ENCODE measurements at places on chromosomes 3 and 15.

GRCh38 chr15:57572468-57572867 is 19.2 kb upstream of the MYZAP start:
- DNase-seq: no peak

GRCh38 chr15:83559310-83559966 is 94.5 kb upstream of the ADAMTSL3 start:
- DNase-seq: peak; percentile 89

DNA sequence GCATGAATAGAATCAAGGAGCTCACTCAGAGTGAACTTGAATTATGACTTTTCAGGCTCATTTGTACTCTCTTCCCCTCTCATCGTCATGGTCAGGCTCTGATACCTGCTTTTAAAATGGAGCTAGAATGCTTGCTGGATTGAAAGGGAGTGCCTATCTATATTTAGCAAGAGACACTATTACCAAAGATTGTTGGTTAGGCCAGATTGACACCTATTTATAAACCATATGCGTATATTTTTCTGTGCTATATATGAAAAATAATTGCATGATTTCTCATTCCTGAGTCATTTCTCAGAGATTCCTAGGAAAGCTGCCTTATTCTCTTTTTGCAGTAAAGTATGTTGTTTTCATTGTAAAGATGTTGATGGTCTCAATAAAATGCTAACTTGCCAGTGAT is 9.6 kb downstream of the CCNDBP1 start:
- no peak for DNase-seq

GRCh38 chr3:194132465-194133286 is 3.3 kb upstream of the HES1 start:
- DNase-seq: no peak

DNA sequence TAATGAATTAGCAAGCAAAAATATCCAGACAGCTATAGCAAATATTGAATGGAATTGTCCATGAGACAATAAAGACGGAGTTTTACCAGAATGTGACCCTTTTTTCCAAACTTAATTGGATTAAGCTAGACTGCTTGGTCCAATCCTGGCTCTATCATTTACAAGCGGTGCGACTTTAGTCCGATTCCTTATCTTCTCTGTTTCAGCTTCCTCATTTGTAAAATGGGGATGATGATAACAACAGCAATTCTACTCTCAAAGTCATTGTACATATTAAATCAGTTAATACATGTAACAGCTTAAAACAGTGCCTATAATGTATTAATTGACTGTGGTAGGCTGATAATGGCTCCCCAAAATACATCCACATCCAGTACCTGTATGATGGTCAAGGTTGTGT is 62.1 kb upstream of the CRBN start:
- no peak for DNase-seq

DNA sequence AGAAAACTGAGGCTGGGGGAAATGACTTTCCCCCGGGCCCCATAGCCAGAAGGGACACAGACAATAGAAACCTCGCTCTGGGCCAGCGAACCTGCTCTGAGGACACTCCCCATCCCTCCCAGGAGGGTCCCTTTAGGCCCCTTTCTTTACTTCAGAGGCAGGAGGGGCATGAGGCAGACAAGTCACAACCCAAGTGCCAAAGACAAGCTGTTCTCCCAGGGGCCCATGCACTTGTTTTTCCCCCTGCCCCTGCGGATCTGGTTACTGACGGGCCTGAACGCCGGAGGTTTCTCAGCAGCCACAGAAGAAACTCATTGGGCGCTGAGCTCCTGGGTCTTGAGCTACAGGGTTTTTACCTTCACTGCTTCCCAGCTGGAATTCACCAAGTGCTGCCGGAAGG is 9.8 kb downstream of the PGPEP1L start:
- DNase-seq: no peak

DNA sequence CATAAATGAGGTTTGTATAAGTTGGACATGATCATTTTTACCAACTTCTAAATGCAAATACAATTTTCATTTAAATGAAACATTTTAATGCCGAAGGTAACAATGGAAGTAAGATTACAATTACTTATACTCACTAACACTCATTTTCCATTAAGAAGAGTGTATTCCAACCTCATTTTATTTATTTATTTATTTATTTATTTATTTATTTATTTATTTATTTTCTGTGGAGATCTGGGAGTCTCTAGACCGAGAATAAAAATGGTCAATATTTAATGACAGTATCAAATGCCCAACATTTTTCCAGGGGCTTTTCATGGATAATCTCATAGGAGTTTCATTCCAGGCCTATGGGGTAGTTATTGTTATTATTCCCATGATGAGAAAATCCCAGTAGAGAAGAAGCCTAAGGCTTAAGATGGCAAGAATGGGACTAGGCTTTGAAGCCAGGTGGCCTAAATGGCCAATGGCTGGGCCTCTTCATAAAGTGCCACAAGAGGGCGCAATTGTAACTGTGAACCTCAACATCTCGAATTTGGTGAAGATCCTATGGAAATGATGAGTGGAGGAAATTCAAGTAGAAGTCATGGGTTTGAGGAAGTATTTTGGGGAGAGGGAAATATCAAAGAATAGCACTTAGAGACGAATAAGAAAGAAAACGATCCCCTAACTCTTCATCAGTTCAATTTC is 21.3 kb downstream of the VGLL3 start:
- no peak for DNase-seq

GRCh38 chr3:14360123-14360881 is 42.1 kb upstream of the SLC6A6 start:
- DNase-seq: no peak

DNA sequence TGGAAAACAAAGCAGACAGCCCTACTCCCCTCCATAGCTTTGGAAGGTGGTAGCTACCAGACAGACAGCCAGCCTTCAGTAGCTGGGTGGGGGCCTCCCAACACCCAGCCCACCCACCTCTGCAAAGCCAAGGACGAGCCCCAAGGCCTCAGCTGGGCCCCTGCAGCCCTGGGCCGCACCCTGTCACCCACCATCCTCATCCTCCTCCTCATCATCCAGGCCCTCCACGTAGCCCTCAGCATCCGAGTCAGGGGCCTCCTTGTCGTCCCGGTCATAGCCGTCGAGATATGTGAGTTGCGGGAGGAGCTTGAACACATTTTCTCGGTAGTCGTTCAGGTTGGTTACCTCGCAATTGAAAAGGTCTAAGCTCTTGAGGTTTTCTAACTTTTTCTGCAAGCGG is 36.5 kb downstream of the ANP32A start:
- no peak for DNase-seq

- no peak for DNase-seq
These were observed 228.5 kb downstream of the PTPRG start for GRCh38 chr3:61789861-61790260.

- DNase-seq: no peak
These were observed 30.4 kb upstream of the LIMD1 start for GRCh38 chr3:45564172-45564571.

DNA sequence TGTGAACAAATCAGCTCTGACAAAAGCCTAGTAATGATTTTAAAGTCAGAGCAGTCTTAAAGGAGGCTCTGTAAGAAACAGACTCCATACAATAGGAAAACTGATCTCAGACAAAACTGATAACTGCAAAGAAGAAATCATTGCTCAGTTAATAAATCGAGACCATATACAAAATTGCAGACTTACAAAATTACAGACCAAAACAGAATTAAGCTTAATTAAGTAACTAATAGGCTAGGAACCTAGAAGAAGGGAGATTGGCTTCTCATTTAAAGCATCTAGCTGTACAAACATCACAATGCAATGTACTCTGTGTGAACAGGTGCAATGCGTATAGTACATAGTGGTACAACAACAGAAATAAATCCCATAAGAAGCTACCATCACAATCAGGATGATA is 46.3 kb downstream of the ZBTB20 start:
- DNase-seq: no peak

- DNase-seq: peak; percentile 91
These were observed 24.8 kb downstream of the GABRA5 start for GRCh38 chr15:26891448-26892181.

DNA sequence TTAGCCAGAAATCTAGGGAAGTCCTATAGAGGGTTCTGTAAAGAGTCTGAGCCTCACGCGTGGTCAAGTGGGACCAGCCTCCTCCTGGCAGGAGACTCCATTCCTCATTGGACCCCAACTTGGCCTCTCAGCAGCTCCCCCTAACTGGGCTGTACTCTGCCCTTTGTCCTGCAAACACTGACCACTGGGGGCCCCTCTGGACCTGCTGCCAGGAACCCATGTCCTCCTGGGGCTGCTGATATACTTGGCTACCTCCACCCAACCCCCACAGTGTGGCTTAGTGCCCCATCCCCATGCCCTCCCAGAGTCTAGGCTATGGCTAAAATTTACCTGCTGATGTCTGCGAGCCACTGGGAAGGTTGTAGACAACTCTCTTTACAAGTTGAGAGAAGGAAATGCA is 62.7 kb downstream of the UBP1 start:
- no peak for DNase-seq

DNA sequence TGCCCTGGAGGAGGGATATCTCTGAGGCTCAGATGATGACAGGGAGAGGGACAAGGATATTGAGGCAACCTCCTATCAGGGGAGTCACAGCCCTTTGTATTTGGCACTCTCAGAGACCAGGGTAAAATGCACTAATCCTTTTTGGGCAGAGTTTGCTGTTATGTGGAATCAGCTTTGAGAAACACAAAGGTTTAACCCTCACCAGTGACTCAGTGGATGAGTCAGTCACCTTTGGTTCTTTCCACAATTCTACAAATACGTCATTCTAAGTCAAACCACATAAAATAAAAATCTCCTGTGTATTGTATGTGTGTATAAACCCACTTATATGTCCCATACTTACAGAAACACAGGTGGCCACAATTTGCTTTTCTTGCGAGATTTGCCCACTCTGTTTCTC is 5.1 kb downstream of the LSAMP start:
- no peak for DNase-seq

DNA sequence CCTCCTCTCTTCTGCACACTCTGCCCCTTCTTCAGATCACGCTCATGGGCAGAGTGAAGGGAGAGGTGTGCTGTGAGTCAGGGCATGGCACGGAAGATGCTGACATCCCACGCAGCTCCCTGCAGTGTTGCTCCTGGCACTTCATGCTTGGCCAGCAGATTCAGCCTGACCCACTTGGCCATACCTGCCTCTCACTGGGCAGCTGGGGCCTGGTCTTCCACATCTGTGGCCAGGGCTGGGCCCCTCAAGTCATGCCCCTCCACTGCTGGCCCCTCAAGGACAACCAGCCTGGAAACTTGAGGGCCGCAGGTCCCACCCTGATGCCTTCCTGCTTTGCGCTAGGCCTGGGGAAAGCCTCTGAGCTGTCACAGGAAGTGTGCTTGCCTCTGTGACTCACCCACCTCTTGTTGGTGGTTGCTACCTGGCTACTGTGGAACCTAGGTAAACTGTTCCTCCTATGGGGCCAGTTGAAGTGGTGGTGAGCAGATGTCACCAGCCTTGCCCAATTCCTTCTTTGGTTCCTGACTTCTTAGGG is 48.7 kb downstream of the BSN start:
- no peak for DNase-seq

DNA sequence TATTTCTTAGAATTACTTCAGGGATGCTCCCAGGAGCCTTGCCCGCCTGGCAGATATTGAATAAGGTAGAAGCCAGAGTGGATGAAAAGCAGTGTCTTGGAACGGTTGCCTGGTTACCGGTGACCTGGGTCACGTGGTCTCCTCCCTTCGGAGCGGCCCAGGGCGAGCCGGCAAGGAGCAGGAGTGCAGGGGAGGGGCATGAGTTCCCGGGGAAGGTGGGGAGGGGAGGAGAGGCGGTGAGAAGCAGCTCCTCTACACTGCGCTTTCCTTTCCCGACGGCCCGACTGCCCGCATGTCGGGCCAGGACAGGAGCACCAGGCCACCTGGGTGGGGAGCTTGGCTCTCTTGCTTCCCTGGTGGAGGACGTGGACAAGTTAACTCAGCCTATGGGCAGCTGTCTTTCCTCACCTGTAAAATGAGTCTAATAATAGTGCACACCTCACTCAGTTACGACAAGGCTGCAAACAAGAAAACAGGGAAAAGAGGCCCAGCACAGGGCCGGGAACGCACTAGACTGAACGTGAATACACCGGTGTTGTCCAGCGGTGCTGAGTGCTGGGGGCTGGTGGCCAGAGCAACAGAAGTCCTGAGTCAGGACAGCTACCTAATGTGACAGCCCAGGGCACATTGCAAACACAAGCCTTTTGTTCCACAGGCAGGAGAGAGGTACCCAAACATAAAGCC is 198.3 kb downstream of the ADAMTS9 start:
- DNase-seq: no peak

DNA sequence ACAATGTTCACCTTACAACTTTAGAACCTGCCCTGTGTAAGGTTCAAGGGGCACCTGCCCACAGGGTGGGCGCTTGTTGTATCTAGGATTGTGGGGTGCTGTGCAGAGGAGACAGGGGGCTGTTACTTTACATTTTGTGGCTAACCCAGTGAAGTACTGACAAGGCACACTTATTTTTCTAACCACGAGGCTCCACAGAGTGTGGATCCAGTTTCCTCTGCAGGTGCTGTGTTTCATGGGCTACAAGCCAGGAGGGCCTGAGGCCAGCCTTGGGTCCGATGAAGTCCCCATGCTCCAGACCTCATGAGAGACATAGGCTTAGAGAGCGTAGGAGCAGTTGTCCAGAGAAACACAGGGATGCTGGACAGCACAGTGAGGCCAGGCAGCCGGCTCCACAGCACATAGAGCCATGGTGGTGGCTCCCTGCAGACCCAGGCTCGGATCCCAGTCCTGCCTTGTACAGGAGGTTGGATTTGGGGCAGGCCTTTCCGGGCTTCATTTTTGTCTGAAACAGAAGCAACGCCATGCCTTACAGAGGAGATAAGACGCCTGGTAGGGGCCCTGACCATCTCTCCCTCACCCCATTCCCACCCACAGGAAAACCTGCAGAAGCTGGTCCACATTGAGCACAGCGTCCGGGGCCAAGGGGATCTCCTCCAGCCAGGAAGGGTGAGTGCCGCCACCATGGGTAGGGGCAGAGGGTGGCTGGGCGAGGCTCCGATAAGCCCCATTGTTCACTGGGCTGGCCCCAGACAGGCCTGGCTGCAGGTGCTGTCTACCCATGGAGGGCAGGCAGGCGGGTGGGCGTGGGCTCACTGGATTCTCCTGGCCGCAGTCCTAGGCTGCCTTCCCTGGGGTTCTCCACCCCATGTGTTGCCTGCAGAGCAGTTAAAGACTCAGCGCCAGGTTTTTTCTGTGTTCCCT is 40.1 kb upstream of the NR2C2 start:
- no peak for DNase-seq

GRCh38 chr3:131033480-131034080 is 6.9 kb downstream of the NEK11 start:
- no peak for DNase-seq

GRCh38 chr3:72949016-72949415 is 47.6 kb upstream of the PPP4R2 start:
- no peak for DNase-seq

- DNase-seq: no peak
These were observed 34.1 kb upstream of the HACD2 start for GRCh38 chr3:123618768-123619484.

DNA sequence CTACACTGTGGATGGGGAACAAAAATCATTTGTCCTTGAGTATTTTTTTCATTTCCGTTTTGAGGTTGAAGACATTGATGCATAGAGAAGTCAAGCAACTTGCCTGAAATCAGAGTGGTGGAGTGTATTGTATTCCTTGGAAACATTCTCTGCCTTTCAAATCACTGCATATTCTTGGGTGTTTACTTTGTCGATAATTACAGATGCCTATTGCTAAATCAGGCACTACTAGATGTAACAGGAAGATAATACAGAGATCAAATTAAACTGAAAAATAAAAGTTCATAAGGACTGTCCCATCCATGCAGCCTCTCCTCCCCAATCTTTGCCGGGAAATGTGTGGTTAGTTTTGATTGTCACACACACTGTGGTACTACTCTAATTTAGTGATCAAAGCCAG is 37.4 kb upstream of the VEPH1 start:
- no peak for DNase-seq
